ENCODE measurements at places on chromosomes 7 and 10.

GRCh38 chr7:23531050-23531793, 559 bp downstream of the TRA2A start:
- peak; percentile 20 for DNase-seq

- DNase-seq = no peak
Measured at GRCh38 chr7:3404501-3404900, 103.4 kb downstream of the SDK1 start.

GRCh38 chr7:676246-676971, 50.1 kb upstream of the DNAAF5 start:
- no peak for DNase-seq

DNA sequence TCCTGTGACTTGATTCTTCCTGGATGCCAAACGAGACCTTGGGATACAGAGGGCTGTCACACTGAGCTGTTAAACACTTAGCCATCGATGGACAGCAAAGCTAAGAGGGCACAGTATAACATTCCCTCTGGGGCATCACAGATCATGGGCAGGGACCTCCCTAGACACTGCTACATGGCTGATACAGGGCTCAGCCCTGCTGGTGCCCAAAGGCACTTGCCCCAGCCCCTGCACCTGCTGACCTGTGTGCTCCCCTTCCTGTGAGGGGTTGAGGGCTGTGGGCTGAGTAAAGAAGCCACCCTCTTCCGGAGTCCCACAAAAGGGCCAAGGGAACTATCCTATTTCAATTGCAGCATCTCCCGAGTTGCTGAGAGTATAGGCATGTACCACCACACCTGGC, 337.9 kb downstream of the EXOC4 start:
- no peak for DNase-seq

DNA sequence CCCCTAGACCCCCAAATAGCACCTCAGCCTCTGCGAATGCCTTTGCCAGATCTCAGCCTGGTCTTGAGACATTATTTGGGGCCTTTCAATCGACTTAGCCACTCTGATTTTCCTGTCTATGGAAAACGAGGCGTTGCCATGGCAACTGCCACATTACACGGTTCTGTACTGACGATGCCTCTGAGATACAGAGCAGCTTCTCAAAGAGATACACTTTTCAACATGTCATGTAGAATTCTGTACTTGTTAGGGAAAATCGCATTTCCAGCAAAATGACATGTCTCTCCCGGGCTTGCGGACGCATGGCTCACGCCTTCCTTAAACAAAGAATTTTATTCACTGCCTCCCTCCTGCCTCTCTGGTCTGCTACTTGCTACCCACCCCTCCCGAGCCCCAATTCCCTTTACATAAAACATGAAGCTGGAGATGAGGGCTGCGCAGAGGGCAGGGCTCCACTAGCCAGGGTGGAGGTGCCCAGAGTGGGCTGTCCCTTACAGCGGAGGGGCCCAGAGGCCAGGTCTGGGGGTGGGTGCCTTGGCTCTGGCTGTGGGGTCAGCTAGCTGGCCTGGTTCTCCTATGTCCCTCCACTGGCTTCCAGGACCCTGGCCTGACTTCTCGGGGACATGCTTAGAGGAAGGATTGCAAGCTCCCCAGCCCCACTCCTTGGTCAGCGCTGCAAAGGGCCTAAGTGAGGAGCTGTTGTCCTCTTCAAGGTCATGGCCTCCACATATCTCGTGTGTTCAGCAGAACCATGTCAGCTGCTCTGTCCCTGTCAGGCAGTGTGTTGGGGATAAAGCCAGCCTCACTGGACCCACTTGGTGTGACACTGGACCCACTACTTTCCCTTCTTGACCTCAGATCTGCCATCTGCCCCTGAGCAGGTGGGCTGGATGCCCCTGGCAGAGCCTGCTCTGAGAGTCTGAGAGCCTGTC, 342.5 kb downstream of the RPS24 start:
- no peak for DNase-seq

DNA sequence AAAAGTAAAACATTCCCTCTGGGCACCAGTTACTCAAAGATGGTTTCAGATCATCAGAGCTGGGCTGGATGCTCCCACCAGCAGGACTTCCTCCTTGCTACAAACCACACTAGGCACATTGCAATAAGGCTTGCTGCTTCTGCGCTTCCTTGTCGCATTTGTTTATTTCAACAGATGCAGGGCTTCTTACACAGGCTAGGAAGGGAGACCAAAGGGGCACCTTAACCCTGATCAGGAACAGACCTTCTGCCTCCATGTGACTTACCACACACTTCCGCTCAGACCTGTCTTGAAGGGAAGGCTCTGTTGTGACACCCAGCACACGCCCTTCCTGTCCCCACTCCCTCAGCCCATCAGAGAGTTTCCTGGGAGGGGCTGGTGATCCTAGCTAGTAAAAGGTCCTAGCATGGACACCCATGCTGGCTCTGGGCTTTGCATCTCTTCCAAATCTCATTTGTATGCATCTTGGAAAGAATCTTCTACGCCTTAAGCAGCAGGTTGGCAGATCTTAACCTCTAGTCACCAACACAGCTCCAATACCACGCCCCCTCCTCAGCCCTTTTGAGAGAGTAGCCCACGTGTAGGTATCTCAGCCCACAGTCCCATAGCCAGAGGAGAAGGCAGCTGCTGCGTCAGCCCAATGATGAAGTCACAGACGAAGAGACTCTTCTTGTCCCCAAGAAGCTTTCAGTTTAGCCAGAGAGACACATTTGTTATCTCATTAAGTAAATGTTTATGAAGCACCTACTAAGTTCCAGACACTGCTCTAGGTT, 47.1 kb upstream of the SVIL start:
- DNase-seq = peak; percentile 18

DNA sequence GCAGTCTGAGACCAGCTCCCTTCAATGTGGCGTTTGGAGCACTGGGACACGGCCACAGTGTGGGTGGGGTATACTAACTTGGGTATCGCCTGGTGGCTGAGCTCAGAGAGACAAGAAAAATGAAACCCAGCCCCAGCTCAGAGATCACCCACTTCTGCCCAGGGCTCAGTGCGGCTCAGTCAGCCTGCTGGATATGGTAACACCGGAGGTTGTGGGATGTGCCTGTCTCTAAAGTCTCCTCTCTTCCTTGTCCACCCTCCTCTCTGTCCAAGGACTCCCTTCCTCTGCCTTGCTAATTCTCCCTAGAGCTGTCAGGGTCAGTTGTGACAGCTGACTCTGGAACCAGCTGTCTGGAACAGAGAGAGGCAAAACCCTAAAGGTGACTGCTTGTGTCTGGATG, 149.1 kb downstream of the PTPN20 start:
- no peak for DNase-seq

DNA sequence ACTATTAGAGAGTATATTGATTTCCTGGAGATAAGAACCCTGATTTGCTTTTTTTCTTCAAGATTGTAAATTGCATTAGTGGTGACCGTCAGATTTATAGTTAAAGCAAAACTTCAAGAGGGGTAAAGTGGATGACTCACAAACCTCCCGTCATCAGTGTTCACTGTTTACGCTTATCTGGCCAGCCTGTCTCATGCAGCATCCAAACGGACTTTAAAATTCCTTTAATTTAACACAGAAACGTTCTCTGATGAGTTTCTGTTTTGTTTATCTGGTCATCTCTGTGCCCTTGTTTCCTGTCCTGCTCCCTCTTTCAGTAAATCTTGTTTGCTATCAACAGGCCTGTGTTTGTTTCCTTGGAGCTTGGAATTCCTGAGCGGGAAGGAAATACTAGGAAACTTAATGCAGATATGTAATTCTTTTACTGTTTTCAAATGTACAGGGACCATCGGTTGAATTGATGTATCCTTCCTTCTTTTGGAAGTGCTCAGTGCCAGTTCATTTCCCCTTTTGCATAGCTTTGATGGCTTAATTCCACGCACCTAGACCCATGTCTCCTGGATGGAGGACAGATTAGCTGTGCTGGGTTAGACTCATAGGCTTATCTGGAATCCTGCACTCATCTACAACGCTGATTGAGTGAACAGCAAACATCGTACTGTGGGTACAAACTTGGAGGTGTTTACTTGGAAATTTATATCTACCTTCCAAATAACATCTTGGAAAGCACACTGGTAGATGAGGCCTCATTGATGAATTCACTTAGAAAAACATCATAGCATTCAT, 21.3 kb downstream of the PTPRE start:
- no peak for DNase-seq

DNA sequence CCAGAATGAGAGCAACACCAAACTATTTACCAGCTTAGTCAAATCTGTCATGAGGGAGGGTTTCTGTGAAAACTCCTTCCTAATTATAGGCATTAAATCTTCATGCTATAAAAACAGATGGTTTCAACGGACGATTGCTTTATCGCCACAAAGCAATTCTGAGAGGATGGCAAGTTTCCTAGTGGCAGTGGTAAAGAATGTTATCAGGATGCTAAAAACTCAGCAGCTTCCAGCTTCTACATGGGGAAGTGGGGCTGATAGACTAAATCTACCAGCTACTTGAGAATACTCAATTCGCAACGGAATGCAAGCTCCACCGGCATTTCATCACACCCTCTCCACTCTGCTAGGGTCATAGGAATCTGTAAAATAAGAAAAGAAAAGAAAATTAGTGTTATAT, 41.8 kb downstream of the JCAD start:
- no peak for DNase-seq

DNA sequence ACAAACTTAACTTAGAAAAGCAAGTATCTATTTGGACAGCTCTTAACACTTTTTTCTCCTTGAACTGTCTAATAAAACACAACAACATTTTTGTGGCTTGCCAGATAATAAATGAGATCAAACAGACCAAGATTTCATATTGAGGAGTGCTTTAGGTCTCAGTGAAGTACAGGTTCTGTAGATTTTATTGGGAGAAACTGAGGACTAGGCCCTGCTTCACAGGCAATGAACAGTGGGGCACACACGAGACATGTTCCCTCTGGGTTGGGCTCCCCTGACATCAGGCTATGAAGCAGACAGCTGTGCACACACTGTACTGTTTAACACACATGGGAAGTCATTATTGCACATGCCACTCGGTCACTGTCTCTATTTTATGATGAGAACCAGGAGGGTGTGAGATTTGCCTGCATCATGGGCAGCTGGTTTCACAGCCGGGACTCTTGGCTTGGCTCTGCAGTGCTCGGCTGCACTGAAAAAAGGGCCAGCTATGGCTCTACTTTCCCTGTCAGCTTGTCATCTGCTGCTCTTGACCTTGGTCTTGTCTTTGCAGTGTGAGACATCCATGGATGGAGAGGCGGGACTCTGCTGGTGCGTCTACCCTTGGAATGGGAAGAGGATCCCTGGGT, 4.2 kb downstream of the IGFBP1 start:
- no peak for DNase-seq

DNA sequence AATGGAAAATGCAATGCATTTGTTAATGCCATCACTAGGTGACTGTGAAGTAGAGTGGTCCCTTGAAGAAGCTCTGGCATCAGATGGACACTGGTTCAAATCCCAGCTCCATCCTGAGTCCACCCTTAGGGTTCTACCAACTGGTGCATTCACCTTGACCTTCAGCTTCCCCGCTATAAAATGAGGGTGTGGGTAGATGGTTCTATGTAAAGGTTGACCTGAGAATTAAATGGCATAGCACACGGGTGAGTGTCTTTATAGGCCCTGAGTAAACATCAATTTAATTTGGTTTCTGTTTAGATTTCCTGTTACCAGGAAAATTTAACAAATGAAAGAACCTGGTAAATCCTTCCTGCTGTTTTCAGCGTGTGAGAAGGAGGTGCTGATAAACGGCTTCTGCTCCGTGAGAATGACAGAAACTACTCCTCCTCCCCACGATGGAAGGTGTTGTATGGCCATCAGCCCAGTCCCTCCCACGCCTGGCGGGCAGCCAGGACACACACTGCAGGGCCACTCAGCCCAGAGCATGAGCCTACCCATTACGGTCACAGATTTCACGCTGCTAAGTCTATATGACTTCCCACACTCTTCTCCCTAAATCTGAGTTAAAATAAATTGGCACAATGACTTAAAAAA, 210.1 kb downstream of the TNS3 start:
- no peak for DNase-seq

GRCh38 chr10:132364594-132364970, 32.4 kb upstream of the PWWP2B start:
- no peak for DNase-seq

DNA sequence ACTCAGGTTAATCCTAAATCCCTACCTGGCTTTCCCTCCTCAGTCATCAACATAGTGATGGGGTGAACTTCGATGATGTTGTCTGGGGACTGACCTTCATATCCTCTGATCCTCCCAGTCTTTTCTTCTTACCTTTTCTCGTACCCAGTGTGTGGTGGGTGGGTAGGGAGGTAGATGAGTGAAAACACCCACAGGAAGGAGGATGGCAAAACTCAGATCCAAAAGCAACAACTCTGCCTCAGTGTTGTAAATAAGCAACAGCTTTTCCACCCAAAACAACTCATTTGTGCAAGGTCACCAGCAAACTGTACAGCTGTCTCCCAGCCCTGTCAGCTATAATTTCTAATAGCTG, 38.6 kb downstream of the VOPP1 start:
- DNase-seq = no peak

- no peak for DNase-seq
Measured at GRCh38 chr10:12875100-12875499, 126.4 kb downstream of the CCDC3 start.

GRCh38 chr7:77265666-77266065, 66.0 kb upstream of the FGL2 start:
- DNase-seq = no peak

DNA sequence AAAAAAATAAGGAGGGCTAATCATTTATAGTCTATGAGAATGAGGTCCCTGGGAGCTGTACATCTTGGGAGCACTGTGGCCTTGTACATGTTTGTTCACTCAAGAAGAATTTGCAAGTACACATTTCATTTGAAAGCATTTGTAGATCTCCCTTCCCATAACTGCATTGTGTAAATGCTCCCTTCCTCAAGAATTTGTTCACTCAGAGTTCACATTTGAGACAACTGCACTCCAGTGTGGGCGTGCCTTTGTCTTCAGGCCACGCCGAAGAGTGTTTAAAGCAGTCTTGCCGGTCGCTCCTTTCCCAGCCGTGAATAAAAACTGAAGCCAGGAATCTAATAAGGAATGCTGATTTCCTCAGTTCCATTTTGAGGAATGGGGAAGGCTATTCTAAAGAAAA, 291.1 kb upstream of the LYZL1 start:
- no peak for DNase-seq

GRCh38 chr10:123807444-123808035, 84.1 kb downstream of the CPXM2 start:
- DNase-seq = no peak

All from stimulated activated CD8-positive, alpha-beta memory T cell treated with anti-CD3 and anti-CD28 coated beads, Interleukin-15, amount 100 ng/mL, for 4 hours (primary cell).